NCI-H1092 (cell line): ENCODE measurements at places on chromosomes 12 and 14.

DNA sequence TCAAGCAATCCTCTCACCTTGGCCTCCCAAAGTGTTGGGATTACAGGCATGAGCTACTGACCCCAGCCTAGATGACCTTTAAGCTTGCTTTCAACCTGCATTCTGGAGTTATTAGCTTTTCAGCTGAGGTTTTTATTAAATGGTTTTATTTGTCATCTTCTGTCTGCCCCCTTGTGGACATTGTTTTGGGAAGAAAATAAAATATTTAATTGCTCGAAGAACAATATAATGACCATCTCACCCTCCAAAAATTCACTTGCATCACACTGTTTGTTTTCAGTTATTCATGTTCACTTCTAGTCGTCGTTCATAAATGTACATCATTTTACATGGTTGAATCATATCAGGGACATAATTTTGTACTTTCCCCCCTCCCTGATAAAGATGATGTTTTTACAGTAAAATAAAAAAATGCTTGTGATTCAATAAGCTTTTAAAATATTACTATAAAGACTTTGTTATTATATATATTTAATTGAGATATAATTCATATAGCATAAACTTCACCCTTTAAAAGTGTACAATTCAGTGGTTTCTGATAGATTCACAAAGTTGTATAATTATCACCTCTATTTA, 10.1 kb upstream of the SPATS2 start:
- DNase-seq: no peak

DNA sequence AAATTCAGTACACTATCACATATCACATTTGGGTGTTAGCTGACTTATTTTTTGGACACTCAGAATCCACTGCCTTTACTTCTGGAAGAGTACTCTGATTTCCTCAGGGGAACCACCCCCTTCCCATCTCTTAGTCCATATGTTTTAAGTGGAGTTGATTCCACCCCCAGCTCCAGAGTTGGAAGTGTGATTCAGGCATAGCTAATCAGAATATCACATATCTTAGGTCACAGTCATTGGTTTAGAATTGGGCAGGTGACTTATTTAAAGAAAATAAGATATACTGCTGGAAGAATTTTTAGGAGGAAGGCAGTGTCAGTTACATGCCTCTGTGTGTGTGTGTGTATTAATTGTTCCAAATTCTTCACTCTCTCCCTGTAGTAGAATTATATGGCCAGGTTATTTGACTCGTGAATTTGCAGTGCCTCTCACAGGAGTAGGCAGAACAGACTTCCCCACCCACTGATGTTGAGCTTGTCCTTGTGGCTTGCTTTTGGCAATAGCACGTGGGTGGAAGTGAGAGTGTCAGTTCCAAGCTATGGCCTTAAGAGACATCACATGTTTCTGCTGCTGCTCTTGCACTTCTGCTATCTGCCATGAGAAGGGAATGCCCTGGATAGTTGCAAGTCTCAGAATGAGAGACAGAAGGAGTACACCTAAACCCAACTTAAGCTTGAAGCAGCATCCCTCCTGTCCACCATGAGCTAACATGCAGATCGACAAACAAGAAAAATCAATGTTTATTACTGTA, 6.4 kb upstream of the GAS2L3 start:
- DNase-seq: no peak

DNA sequence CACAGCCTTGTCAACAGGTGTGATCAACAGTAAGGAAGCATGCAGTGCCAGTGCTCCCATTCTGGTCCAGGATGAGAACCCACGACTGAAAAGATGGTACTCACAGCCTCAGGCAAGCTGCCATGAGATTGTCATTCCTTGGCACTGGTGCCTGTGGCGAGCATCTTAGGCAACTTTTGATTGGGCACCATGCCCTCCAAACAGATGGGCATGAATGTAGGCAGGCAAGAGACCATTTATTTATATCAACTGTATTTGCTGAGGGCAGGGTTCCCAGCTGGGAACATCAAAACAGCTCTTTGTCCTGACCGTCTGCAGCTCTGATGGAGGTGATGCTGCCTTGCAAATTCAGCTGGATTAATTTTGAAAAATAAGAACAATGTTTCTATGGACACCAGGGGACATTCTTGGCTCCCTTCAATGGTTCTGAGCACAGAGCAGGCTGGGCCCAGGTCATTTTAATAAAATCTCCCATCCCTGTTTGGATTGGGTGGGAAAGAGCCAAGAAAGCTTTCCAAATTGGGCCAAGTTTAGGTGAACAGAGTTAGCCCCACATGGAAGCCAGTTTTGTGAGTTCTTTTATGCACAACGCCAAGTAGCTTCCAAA, 522.5 kb downstream of the RMST start:
- no peak for DNase-seq

- no peak for DNase-seq
Observed at GRCh38 chr14:22664261-22664660, 20.1 kb upstream of the OR6J1 start.
